ENCODE measurements at places on chromosomes 7 and 10.

GRCh38 chr10:85544956-85545355 lies 821.6 kb downstream of the GRID1 start:
- no peak for DNase-seq

GRCh38 chr7:362402-363096 lies 72.6 kb downstream of the FOXL3 start:
- DNase-seq, result peak; percentile 2

- no peak for DNase-seq
Measured at GRCh38 chr10:131880016-131880590, 20.7 kb upstream of the PPP2R2D start.

- DNase-seq, result no peak
Measured at GRCh38 chr10:116620423-116621400, at the start of gene PNLIPRP2. Gene PNLIPRP2 (plus strand): TSS chr10:116620953.

GRCh38 chr7:49513911-49514310 lies 259.5 kb upstream of the VWC2 start:
- no peak for DNase-seq

DNA sequence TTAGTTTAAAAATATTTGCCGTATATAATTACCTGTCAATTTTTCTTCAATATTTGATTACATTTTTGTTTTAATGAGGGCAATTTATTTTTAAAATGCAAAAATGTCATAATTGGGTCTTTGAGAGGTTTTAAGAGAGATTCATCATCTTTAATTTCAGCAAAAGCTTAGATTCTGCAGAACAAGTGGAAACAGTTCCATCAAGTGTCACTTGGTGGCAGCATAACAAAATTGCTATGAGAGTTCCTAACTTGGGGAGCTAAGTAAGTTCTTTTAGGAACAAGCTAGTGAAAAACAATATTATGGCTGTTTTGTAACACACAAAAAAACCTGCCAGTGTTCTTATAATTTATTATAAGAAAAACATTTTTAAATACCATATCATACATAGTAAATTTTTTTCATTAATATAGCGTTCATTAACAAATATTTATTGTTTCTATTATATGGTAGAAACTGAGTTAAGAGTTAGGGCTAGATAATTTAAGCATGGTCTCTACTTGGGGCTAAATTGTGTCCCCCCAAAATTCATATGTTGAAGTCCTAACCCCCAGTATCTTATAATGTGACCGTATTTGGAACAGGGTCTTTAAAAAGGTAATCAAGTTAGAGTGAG lies 155.2 kb downstream of the MAGI2 start:
- DNase-seq, result peak; percentile 22

GRCh38 chr7:30348083-30348560 lies 63.7 kb downstream of the ZNRF2 start:
- DNase-seq, result no peak
